ENCODE measurements at places on chromosomes 6 and 20.

DNA sequence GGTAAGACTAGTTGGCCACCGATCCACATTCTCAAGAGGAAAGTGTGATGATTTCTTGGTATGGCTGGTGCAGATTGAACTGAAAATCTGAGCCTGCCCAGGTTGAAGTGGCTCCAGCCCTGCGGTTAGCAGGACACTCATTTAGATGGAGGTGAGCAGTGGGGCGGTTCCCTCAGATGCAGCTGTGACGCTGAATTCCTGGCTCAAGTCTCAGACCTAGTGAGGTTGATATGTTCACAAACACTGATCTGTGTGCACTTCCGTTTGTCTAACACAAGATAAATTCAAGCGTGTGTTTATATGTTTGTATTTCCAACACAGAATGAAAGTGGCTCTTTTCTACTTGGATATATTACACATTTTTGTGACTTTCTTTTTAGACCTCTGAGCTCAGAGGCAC, 83.4 kb upstream of the FRMD1 start:
- no peak for DNase-seq

- DNase-seq = no peak
Measured at GRCh38 chr6:133288662-133289061, 47.5 kb downstream of the EYA4 start.

- no peak for DNase-seq
Measured at GRCh38 chr20:17818187-17818586, 118.4 kb downstream of the BANF2 start.

DNA sequence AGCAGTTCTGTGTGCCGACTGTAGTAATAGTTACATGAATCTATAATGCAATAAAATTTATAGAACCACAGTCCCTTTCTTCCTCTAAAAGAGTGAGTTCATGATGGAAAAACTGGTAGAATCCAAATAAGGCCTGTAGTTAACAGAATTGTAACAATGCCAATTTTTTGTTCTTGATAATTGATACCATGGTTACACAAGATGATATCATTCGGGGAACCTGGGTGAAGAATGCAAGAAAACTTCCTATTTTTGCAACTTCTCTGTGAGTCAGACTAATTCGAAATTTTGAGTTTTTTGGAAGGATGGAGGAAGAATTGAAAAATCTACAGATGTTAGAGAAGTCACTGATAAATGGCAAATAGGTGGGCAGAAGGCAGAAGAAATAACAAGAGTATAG, 381.8 kb downstream of the CDKAL1 start:
- DNase-seq = no peak

Measured in germinal center (tissue), 1 donor.